Activated T-helper 1 cell treated with anti-CD3 and anti-CD28 coated beads, Interleukin-12 subunit alpha, Interleukin-12 subunit beta, Interleukin-2, Interleukin-4 antibody, amounts not matched to agents 30 ng/mL and 10 ng/mL and 1 ng/mL, durations not matched to agents 14 hours and 24 hours and 36 hours (primary cell): ENCODE measurements at places on chromosomes 7 and 10. TPM values are rescaled to one million over a fixed set of nuclear protein-coding genes. Genes with fewer than 3 reads are reported as not detected.

GRCh38 chr7:134459981-134460380, 1.1 kb upstream of the AKR1B1 start:
- no peak for DNase-seq

DNA sequence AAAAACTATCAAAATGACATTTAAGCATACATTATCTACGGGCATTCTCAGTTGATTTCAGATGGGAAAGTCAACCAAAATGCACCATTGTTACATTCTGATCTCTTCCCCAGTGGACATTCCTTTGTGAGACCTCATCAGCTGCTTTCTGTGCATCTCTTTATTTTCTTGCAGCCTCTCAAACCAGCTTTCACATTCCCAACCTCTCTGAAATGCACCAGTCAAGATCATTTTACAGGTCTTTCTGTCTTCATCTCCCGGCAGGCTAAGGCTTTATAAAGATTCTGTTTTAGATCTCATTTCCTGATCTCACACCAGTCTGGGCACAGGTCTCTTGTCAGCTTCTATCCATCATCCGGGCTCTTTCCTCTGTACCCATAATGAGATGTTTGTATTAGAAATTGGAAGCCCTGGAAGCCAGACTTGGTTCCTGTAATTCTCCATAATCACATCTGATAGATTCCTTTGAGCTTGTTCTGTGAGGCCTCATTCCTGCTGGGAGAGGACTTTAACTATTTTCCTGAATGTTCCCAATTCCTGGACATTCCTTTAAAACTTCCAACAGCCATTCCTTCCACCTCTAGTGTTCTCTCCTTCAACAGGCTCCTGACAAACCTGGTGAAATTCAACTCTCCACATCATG, 44.3 kb upstream of the ARL4A start:
- no peak for DNase-seq

Gene ANTXRL
- not detected in 2 replicates for total RNA-seq

GRCh38 chr7:129037585-129037984, 17.3 kb downstream of the TNPO3 start:
- DNase-seq: no peak
